ENCODE measurements at places on chromosomes 2 and 18.

- no peak for DNase-seq
Measured at GRCh38 chr2:3034396-3034795, 343.2 kb downstream of the EIPR1 start.

- DNase-seq = no peak
Measured at GRCh38 chr2:10202131-10202665, 79.7 kb downstream of the RRM2 start.

DNA sequence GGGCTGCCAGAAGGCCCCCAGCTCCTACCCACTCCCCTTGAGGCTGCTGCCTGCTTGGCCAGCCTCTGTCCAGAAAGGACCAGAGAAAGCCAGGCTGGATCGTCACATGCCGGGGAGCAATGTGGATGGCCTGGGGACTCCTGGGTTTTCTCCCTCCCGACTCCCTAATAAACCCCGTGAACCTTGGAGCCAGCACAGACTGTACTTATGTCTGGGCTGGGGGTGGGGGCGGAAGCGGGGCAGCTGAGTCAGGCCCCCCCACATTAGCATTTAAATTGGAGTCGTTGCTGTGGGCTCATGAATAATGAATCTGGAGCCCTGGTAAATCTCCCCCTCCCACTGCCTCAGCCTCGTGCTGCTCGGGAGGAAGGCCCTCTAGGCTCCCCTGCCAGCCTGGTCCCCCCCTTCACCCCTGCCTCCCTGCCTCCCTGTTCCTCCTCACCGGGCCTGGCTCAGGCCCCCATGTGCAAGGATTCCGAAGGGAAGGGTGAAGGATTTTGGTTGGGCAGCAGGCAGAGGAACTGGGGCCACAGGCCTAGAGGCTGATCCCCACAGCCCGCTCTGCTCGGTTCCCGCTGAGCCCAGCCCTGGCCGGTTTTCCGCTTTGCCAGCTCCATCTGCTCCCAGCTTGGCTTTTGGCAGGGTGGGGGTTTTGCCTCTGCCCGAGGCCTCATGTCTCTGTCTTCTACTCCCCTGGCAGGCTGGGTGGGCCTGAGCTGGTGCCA is 7.3 kb upstream of the ASIC4 start:
- no peak for DNase-seq

- no peak for DNase-seq
Measured at GRCh38 chr18:35060122-35060815, 19.1 kb downstream of the MAPRE2 start.

GRCh38 chr2:234102112-234102511 is 51.6 kb downstream of the SPP2 start:
- DNase-seq = no peak

- no peak for DNase-seq
Measured at GRCh38 chr18:32553640-32554365, 83.1 kb upstream of the GAREM1 start.

- DNase-seq = no peak
Measured at GRCh38 chr2:152405206-152406118, 70.5 kb downstream of the FMNL2 start.

GRCh38 chr2:25617948-25618646 is 55.3 kb downstream of the DTNB start:
- DNase-seq = no peak

DNA sequence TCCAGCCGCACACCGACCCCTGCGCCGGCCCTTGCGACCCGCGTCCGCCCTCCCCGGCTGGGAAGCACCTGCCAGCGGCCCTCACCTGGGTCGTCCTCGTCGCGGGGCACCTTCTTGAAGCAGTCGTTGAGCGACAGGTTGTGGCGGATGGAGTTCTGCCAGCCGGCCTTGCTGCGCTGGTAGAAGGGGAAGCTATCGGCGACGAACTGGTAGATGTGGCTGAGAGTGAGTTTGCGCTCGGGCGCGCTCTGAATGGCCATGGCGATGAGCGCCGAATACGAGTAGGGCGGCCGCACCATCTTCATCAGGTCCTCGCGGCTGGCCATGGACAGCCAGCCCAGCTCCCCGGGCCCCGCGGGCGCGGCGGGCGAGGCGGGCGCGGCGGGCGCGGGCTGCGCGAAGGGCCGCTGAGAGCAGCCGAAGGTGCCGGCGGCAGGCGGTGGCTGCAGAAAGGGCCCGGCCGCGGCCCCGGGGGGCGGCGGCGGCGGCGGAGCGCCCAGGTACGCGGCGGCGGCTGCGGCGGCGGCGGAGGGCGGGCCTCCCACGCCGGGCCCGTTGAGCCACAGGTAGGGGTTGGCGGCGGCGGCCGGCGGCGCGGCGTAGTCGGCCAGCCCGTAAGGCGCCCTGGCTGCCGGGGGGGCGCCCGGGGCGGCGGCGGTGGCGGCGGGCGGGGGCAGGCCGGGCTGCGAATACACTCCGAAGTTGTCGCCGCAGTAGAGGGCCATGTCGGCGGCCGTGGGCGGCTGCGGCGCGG is 505 bp downstream of the FOXI3 start:
- no peak for DNase-seq

- DNase-seq = no peak
Measured at GRCh38 chr2:142175813-142176338, 45.1 kb upstream of the LRP1B start.

DNA sequence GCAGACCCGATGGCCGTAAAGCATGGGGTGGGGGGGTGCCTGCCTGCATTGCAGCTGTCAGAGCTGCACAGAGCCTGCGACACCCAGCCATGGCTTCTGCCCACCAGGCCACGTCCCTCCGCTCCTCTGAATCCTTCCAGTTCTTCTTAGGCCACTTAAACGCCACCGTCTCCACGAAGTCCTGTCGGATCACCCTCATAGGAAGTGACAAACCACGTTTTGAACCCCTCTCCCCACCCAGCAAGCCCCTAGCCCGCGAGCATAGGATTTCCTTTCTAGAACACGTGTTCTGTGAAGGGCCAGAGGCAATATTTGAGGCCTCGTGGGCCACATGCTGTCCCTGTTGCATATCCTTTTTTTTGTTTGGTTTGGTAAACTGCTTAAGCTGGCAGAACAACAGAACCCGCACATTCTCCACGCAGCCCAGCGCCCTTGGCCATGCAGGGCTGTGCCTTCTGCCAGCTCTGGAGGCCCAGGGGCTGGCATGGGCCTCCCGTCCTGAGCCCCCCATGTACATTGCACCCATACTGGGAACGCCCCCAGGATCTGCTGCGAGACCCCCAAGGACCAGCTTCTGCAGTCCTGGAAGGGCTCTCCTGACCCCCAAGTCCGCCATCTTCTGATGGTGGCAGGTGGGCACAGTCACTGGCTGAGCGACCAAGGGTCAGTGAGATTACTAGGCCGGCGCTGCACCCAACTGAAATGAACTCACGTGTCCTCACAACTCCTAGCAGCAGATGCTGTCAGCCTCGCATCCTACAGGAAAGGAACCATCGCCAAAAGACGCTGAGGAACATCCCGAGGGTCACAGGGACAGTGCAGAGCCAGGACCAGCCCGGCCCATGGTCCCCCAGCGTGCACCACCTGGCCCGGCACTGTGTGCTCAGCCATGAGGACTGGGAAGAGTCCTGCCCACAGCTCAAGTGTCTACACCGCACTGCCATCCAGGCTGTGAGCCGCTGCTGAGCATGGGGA is 35.1 kb downstream of the ADI1 start:
- no peak for DNase-seq

- DNase-seq = no peak
Measured at GRCh38 chr2:37284381-37284780, 40.3 kb downstream of the PRKD3 start.

DNA sequence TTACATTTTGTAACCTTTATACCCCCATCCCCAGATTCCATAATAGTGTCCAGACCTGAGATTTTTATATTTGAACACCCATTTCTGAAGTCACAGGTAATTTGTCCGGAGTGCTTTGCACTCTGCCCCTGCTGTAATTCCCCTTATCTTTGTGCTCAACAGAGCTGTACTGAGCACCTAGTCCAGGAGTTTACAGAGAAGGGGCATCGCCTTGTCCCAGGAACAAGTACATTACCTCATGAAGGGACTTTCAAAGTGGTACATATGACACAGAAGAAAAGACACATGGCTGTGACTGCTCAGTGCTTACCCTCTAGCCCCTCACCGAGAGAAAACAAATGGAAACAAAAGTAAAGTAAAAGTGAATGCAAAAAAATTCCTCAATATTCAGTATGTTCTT is 373.5 kb downstream of the SOX11 start:
- DNase-seq = no peak

DNA sequence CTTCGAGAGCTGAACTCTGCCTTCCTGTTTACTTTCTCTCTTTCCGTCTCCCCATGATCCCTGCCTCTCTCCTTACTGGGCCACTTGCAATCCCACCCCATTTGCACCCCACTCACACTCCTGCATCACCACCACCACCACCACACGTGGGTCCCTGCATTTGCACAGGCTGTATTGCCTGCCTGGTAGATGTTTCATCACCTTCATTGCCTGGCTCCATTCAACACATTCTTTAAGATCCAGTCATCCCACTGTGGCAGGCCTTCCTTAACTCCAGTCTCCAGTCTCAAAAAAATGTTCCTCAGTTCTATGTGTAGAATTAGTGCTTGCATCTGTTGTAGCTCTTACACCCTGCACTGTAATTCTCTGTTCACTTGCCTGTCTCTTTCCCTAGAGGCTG is 13.9 kb downstream of the NOSTRIN start:
- no peak for DNase-seq

DNA sequence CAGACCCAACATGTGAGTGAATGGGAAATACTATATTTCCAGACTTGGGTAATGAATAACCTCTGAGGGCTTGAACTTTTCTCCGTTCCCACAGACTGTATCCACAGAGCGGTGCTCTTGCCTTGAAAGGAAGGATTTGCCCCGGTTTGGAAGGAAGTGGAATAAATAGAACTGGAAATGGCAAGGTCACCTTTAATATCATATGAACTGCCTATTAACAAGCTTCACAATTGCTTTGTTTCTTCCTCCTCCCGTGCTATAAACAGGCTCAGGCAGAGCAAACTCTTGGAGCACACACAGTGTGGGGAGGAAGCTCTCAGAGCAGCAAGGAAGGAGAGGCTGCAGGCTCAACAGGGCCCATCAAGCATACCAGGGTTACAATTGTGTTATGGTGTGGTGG is 28.5 kb upstream of the DARS1 start:
- no peak for DNase-seq

DNA sequence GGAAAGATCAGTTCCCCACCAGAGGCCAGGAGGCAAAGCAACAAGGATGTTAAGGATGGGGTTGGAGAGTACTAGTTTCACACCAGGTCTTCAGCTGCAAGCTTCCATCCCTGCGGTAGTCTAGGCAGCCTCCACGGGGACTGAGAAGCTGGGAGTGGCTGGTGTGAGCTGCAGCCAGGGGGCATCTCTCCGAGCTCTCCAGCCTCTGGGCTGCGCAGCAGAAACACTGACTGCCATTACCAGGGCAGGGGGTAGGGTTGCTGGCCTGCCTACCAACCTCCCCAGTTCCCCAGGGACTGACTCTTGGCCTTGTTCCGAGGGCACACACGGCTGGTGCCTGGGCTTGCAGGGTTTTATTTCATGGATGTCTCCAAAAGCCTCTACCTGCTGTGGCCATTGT is 15.9 kb downstream of the GATA6 start:
- DNase-seq = no peak

DNA sequence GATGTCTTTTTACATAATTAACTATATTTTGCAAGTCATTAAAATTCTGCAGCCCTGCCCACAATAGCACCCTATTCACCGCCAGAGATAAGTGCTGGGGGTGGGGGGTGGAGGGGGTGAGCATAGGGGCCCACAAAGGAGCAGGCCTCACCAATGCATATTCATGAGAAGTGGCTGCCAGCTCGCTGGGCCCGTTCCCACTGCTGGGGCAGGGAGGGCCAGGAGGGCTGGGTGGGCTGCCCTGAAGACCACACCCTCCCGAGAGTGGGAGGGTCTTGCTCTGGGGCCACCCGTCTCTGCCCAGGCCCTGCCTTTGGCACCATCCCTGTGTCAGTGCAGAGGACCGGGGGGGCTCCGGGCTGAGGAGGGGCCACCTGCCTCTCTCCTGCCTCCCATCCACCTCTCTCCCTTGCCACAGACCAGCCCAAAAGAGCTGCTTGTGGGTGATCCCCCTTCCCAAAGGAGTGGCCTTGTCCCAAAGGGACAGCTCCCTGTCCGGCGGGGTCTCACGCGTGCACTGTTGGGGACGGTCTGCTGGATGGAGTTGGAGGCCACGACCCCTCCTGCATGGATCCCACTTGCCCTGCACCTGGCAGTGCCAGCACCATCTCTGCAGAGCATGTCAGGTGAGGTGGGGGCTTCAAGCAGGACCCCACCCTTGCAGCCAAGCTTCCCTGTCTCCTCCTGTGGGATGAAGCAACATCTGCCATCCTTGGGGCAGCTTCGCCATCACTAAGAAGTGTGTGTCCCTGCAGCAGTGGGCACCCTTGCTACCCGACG is 138.8 kb upstream of the GPC1 start:
- no peak for DNase-seq

GRCh38 chr2:177348118-177348654 is 44.4 kb upstream of the AGPS start:
- DNase-seq = no peak

DNA sequence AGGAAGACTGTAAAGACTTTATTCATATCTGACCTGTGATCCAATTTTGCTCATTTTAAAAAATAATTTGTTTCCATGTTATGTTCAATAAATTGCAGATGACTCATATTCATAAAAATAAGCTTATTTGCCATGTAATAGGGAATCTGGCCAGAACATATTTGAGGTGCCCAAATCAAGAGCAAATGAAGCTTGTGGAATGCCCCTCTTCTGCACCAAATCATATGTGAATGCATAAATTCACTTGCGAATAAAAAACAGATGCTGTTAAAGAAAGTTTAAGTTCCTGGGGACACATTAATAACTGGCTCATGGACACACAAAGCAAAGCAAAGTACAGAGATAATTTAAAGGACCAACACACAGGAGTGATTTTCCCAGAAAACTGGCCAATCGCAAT is 279.0 kb upstream of the CDH2 start:
- DNase-seq = no peak

GRCh38 chr18:76314496-76314895 is 180.5 kb downstream of the ZNF516 start:
- no peak for DNase-seq

GRCh38 chr2:111037128-111037527 is 83.6 kb upstream of the BCL2L11 start:
- no peak for DNase-seq

- no peak for DNase-seq
Measured at GRCh38 chr18:57149051-57149450, 2.2 kb downstream of the BOD1L2 start.

- no peak for DNase-seq
Measured at GRCh38 chr2:109272461-109272860, 143.5 kb downstream of the SH3RF3 start.

DNA sequence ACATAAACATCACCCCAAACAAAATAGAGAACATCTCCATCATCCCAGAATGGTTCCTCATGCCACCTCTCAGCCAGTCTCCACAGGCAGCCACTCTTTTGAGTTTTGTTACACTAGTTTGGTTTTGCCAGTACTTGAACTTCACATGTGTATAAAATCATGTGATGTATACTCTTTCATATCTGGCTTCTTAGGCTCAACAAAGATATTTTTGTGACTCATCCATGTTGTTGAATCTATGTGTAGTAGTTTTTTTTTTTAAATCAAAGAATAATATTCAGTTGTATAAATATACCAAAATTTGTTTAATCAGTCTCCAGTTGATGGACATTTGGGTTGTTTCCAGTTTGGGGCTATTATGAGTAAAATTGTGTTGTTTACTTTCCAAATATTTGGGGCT is 75.9 kb downstream of the PMS1 start:
- no peak for DNase-seq
